ENCODE measurements at places on chromosomes 5 and 9. TPM values are rescaled to one million over a fixed set of nuclear protein-coding genes. Genes with fewer than 3 reads are reported as not detected.

DNA sequence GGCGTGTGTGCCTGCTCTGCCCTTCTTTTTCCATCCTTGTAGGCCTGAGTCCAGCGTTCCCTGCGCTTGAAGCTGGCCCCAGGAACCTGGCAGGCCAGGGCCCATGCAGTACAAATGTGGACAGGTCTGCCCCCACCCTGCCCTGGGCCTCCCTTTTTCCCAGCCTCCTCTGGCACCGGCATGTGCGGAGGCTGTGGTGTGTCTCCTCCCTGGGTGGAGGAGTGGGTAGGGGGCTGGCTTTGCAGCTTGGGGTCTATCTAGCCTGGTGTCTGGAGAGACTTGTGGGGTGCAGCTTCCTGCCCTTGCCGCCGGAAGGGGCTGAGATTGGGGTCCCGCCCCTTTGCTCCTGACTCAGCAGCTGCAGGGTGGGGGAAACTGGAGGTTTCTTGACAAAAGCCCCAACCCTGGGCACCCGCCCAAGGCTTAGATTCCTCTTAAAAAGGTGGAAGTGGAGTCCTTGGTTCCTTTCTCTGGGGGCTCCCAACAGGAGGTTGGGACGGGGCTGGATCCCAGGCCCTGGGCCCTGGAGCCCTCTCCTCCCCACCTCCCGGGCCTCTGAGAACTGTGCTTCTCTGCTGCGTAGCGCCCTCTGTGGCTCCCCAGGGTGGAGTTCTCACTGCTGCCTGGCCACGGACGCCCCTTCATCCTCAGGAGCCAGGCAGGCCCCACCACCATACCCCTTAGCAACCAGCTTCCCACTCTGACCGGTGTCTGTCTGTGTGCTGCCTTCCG, 18.0 kb downstream of the RXRA start:
- H3K4me3 ChIP-seq, result no peak overlapping the region
- H3K36me3 ChIP-seq, result no peaks in the 10 kb centered on the region
- H3K27ac ChIP-seq, result peak overlapping the region; percentile 92
- no peak for DNase-seq

DNA sequence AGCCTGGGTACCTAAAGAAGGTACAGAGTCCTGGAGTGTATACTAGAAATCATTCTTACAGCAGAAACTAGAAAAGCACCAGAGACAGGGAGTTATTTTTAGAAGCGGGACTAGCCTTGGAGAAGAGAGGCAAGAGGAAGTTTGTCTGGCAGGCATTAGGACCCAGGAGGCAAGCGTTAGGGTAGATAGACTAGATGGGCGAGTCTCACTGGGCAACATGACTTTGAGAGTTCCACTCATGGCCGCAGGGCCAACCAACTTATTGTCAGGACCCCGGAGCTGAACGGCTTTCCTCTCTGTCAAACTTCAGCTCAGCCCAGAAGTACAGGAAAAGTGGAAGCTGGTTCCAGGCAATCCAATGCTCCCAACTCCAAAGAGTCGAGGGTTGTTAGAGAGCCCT, 34.1 kb upstream of the NPR3 start:
- no peaks in the 10 kb centered on the region for H3K36me3 ChIP-seq
- H3K4me1 ChIP-seq, result no peaks in the 10 kb centered on the region
- no peak overlapping the region for H3K4me3 ChIP-seq
- no peak overlapping the region for H3K27ac ChIP-seq
- H3K27me3 ChIP-seq, result no peaks in the 10 kb centered on the region

GRCh38 chr9:92762196-92762595, 2.4 kb downstream of the BICD2 start:
- H3K27ac ChIP-seq, result no peak overlapping the region
- no peak for DNase-seq
- peak overlapping the region; percentile 99 for H3K4me3 ChIP-seq
- no peaks in the 10 kb centered on the region for H3K36me3 ChIP-seq

DNA sequence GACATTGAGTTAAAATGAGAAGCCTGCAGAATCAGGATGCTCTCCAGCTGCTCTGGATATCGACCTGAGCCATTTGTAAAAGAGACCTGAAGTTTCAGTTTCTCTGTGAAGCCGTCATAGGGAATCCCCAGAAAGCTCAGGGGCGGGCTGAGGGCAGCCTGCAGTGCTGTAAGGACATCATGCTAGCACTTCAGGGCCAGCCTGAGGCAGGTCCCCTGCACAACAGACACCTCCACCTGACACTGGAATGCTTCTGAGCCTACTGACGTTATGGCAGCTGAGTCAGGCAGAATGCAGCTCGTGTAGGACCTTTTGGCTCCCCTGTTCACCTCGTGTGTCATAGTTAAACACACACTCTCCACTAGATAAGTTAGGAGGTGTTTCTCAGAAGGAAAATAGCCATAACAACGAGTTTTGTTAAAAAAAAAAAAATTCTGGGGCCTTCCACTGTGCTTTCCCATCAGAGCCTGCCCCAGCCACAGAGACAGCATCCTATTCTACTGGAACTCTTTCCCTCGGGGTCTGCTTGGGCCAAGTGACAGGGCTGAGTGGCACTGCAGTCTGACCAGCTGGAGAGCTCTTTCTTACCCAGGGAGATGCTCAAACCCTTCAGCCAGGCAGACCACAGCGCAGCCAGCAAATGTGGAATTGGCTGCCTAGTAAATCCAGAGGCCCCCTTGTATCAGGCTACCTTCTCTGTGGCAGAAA, 354.9 kb downstream of the DIRAS2 start:
- H3K27me3 ChIP-seq, result peaks cover 5% of the 10 kb centered on the region
- DNase-seq, result no peak
- H3K27ac ChIP-seq, result no peak overlapping the region
- no peaks in the 10 kb centered on the region for H3K4me1 ChIP-seq
- H3K36me3 ChIP-seq, result no peaks in the 10 kb centered on the region

- H3K4me1 ChIP-seq, result no peaks in the 10 kb centered on the region
- no peaks in the 10 kb centered on the region for H3K36me3 ChIP-seq
- H3K27me3 ChIP-seq, result no peaks in the 10 kb centered on the region
- H3K4me3 ChIP-seq, result no peak overlapping the region
These were observed 181.3 kb downstream of the SEC61B start for GRCh38 chr9:99403371-99403770.

The NUTM2F gene
- not detected for total RNA-seq

All from left lung (tissue), 14 donors.